ENCODE measurements at places on chromosomes 7 and 10.
A peak's percentile ranks its signal among the peaks of the same experiment; 100 is the strongest.

- no peak for DNase-seq
These were observed 12.5 kb upstream of the KLHL7 start for GRCh38 chr7:23093111-23093510.

GRCh38 chr7:137328373-137329120, 15.0 kb downstream of the PTN start:
- no peak for DNase-seq

DNA sequence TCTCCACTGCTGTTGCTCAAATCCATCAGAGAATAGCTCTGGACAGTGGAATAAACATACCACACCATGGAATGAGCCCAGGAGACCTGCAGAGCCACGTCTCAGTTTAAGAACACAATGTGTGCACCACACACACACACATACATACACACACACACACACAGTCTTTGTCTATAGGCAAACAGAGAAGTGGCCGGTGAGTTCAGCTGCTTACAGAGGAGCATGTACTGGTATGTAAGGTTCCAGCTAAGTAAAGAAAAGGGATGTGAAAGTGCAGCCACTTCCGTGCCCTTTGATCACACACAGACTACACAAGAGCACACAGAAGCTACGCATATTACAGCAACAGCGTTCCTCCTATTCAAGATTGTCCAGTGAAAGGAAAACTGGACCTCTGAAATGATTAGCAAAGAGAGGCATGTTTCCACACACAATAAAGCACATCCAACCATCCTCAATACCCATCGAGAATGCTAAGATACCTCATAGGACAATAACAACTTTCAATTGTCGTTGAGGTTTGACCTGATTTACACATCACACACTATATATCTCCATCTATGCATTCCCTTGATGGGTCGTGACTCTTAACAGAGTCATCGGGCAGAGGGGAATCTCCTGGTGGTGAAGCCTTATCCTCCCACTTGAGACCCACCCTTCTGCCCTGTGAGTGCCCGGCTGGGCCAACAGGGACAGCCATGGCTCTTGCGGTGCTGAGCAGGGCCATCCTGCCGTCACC, 23.6 kb downstream of the SLC35B4 start:
- DNase-seq: peak; percentile 94

- DNase-seq: no peak
These were observed 37.7 kb upstream of the HABP2 start for GRCh38 chr10:113515161-113515560.

- no peak for DNase-seq
These were observed 9.8 kb downstream of the NKX6-2 start for GRCh38 chr10:132776186-132776585.

GRCh38 chr10:80090121-80090520, 11.7 kb downstream of the TMEM254 start:
- DNase-seq: no peak

Data from GM12864 (cell line).